ENCODE measurements at places on chromosomes 3 and 15.

DNA sequence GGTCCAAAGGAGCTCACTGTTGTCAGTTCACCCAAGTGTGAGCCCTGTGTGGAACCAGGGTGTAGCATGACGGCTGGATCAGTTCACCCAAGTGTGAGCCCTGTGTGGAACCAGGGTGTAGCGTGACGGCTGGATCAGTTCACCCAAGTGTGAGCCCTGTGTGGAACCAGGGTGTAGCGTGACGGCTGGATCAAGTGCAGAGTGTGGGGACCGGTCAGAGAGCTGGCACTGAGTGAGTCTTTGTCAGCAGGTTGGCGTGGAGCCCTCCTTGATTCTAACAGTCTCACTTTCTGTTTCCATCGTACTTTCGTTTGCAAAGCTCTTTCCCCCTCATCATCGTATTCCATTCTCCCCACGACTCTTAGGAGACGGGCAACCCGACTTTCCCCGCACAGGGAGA, 57.9 kb upstream of the DLG1 start:
- no peak for DNase-seq

DNA sequence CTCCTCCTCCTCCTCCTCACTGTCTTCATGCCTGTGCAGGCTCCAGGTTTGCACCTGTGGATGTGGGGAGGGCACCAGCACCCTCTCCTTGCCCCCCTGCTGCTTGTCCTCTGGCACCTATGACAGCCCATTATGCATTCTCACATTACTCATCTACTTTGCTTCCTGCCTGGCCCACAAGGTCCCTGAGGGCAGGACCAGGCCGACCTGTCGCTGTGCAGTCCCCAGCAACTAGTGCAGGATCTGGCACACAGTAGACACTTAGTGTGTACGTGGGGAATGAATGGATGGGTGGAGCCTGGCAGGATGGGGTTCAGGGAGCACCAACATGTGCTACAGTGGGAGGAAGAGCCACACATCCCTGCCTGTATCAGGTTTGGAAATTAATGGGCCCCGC, 58.3 kb upstream of the TMEM115 start:
- no peak for DNase-seq

DNA sequence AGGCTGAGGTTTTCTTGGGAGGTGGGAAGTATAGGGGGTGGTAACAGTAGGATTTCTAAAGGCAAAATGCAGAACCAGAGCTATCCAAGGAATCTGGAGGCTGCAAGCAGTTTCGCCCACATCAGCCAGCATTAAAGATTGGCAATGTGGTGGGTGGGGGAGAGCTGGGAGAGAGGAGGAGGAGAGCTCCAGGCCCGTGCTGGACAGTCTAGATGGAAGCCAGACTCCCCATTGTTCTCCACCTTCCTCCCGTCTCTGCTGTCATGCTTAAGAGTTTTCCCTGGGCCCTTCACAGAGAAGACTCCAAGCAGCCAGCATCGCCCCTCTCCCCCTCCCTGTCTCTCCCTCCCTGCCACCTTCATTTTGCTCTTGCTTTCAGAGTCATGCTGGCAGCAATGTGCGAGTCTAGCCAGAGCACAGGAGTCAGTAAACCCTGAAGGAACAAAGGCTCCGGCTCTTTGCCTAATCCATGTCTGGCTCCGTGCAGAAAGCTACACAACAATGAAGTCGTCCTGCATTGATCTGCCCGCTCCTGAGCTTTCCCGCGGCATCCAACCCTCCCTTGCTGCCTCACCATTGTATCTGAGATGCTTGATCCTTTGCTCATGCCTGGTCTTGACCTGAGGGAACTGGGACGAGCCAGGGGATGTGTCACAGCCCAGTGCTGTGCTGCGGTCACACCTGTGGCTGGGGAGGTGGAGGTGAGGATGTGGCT, 282.9 kb downstream of the NTRK3 start:
- no peak for DNase-seq

DNA sequence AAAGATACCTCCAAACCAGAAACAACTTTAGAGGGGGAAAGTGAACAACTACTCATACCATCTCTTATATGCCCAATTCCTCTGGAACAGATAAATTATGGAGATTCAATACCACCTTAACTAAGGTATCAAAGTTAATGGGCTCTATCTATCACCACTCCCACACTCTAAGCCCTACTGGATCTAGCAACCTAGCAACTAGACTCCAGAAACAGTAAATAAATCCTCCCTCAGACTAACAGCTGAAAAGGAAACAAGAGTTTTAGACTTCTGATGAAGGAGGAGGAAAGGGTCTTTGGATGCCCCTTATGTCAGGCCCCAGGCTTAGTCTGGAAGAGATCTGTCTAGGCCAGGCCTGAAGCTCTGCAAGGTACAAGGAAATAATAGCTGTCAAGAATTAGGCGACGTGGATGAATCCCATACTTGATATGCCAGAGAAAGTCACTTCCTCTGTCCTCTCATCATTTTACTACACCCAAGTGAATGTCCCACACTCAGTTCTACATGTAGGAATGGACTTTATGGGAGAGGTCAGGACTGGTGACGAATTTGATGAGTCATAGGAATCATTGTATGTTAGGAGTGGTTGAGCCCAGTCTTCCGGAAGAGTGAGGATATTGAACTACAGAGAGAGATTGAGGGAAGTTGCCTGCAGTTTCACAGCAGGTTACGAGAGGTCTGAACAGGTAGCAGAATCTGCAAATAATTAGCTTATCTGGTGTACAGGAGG, 113.8 kb downstream of the AKAP13 start:
- no peak for DNase-seq

GRCh38 chr3:10599444-10599843, 94.1 kb upstream of the ATP2B2 start:
- DNase-seq, result no peak

DNA sequence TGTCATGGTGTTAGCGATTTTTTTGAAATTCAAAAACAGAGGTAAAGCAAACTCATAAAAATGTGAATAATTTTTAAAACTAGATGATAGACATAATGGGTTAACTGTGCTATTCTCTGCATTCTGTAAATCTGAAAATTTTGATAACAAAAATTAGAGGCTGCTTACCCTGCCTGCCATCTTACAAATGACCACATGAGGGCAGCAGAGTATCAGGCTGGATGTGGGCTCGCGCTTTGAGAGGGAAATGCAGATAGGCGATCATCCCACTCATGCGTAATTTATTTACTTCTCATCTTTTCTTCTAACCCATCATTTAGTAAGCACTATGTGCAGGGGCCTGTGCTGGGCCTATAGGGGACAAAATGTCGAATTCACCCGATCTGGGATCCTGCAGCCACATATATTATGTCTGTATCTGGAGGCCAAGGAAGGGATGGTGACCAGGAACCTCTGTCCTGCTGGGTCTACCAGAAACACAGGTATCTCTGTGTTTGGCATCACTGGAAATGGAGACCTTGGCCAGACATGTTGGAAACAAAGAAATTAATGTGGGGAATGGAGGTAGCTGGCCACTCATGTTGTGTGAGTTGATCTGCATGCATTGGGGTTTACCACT, 7.8 kb upstream of the RAD18 start:
- DNase-seq, result no peak
